Suprapubic skin (tissue), 4 donors: ENCODE measurements at places on chromosomes 3 and 15.

- DNase-seq, result no peak
Measured at GRCh38 chr3:61768284-61769037, 207.1 kb downstream of the PTPRG start.

DNA sequence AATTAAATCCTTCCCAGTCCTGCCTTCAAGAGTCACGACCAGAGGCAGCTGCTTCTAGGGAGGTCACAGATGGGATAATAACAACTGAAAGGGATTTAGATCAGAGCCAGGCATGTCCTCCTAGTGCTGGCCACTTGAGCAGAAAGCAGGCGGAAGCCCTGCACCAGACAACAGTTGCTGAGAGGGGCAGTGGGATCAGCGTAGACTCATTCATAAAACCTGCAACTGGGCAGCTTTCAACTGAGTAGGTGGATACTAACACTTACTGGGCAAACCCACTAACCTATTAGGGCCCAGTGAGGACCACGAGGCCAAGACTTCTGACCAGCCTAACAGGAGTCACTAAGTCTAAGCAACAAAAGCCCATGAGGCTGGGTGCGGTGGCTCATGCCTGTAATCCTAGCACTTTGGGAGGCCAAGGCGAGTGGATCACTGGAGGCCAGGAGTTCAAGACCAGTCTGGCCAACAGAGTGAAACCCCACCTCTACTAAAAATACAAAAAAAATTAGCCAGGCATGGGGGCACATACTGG, 67.0 kb downstream of the DAPK2 start:
- DNase-seq, result no peak

GRCh38 chr3:25652921-25653320, 11.8 kb downstream of the TOP2B start:
- no peak for DNase-seq

- DNase-seq, result no peak
Measured at GRCh38 chr3:87298111-87298718, 21.8 kb upstream of the POU1F1 start.

DNA sequence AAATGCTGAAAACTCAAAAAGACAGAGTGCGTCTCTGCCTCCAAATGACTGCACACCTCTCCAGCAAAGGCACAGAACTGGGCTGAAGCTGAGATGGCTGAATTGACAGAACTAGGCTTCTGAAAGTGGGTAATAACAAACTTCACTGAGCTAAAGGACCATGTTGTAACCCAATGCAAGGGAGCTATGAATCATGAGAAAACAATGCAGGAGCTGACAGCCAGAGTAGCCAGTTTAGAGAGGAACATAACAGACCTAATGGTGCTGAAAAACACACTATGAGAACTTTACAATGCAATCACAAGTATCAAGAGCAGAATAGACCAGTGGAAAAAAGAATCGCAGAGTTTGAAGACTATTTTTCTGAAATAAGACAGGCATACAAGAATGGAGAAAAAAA, 10.1 kb upstream of the AVEN start:
- no peak for DNase-seq

DNA sequence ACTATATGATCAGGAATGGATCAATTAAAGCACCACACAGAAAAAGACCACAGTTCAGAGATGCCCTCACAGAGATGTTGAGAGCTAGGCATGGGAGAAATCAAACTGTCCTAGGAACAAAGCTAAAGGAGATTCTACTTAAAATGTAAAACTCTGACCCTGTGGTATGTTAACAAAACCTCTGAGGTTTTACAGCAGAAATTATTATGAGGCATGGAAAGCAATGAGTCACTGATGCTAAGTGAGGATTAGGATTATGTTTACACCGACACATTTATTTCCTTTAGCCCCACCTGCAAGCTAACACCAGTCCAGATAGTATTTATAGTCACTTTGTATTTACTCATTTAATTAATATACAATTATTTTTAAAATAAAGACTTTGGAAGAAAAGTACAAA, 1242.2 kb downstream of the OTOL1 start:
- DNase-seq, result no peak

DNA sequence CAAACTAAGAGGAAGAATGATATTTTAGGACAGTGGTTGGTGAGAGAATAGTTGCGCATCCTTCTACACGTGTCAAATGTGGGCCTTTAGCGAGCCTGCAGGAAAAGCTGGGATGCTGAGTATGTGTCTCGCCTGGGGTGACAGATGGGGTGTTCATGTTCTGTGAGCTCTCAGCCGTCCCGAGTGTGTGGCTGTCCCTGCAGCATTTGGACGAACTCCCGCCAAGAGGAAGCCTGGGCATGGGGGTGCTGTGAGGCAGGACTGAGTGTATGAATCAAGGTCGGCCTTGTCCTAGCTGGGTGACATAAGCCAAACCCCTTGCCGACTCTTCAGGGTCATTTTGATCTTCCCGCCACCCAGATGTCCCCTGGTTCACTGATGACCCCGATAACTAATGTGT, 94.8 kb downstream of the CACNA1D start:
- no peak for DNase-seq

- no peak for DNase-seq
Measured at GRCh38 chr3:32865383-32865782, 47.6 kb downstream of the TRIM71 start.

DNA sequence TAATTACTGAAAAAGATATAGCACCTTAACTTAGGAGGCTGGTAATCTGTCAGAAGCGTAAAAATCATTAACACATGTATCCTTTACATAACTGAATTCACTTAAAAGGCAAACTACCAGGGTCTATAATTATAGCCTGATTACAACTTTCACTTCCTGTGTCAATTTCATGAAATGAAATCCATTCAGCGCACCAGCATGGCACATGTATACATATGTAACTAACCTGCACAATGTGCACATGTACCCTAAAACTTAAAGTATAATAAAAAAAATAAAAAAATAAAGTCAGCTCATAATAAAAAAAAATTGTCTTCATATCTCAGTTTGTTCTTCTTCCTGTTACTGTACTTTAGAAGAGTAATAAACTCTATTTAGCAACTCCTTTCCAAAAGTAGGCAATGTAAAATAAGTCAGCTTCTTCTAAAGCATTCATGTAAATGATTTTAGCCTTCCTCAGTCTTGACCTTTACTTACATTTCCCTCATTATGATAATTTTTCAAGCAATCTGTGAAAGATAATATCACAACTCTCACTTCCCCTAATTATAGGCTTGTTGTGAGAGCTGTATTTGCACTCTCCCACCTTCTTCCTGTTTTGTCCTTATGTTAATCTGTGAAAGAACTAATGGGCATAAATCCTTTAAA, 50.1 kb downstream of the KBTBD8 start:
- no peak for DNase-seq

GRCh38 chr3:71724584-71725270, 475 bp downstream of the EIF4E3 start:
- no peak for DNase-seq

DNA sequence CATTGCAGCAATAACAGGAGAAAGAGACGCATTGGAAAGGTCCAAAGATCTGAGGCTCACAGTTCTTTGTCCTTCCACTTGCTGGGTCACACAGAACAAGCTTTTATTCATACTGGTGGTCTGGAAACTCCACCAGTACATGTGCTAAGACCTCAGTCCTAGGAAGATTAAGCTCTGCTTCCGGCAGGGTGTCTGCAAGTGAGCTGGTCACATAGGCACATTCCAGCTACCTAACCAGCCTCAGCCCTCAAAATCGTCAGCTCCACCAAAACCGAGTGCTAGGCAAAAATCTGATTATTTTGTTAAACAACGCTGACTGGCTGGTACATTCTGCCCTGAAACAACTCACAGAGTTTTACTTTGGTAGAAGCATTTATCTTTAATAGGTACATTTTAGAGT, 2.2 kb downstream of the ZBED2 start:
- DNase-seq, result no peak

DNA sequence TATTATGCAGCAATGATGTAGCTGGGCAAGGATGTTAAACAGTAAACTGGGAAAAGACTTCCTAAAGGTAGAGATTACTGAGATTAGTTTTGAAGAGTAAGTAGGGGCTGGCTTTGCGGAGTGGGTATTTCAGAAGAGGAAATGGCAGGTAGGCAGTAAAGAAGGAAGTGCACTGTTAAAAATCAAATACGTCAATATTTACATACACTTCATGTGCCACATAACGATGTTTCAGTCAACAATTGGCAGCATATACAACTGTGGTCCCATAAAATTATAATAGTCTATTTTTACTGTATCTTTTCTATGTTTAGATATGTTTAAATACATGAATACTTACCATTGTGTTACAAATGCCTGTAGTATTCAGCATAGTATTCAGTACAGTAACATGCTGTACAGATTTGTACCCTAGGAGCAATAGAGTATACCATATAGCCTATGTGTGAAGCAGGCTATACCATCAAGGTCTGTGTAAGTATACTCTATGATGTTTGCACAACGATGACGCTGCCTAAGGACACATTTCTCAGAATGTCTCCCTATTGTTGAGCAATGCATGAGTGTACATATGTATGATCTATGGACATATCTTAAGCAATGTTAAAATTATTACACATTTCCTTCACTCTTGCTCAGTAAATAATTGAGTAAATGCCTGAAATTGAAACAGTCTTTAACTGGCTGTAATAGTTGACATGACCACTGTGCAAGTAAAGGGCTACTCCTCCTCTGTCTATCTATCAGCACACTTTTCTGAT, 196.7 kb downstream of the ISL2 start:
- no peak for DNase-seq

- no peak for DNase-seq
Measured at GRCh38 chr15:93071469-93071936, 17.5 kb downstream of the RGMA start.

DNA sequence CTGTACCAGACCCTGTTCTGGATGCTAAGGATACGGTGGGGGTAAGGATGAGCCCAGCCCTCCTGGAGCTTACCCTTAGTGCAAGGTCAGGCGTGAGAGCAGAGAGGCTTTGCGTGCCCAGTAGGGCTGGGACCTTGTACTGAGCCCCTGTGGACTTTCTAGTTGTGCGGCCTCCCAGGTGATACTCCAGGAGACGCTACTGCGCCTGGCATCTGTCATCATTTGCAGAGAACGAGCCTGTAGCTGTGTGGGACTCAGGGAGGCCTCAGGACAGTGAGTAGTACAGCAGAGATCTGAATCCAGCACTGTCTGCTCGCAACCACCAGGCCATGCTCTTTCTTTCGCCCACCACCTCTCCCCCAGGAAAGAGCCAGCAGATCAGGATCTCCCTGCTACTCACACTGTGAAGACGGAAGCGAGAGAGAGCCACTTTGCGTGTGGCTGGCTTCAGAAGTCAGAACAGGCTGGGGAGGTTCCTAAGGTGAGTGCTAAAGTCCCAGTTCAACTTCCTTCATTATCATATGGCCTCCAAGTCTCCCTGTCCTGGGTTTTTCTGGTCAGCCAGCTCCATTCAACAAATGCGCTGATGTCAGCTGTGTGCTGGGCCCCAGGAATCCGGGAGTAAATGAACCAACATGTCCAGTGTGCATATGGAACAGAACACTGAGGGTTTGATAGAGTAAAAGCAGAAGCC, 38.2 kb upstream of the ITGA11 start:
- no peak for DNase-seq

- no peak for DNase-seq
Measured at GRCh38 chr15:97383516-97383915, 577.0 kb upstream of the ARRDC4 start.

GRCh38 chr3:115947325-115947724, 324.0 kb downstream of the GAP43 start:
- DNase-seq, result no peak

DNA sequence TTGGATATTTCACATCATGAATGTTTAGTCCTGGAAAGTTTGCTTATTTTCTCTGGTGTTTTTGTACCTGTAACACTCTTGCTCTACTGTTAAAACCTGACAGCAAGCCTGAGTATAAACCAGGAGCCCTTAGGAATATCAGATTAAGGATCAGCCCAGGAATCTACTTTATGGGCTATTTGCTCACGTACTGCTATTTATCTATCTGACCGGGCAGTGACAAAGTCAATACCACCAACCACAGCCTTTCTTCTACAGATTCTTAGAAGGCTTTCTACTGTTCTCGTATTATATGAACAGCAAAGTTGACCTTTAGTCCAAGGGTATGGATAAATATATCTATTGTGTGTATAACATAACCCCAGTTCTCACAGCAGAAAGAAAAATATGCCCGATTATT, 521.2 kb downstream of the RBMS3 start:
- DNase-seq, result no peak

GRCh38 chr3:114879059-114880031, 267.7 kb downstream of the ZBTB20 start:
- no peak for DNase-seq
